ENCODE measurements at places on chromosomes 11 and 22.

DNA sequence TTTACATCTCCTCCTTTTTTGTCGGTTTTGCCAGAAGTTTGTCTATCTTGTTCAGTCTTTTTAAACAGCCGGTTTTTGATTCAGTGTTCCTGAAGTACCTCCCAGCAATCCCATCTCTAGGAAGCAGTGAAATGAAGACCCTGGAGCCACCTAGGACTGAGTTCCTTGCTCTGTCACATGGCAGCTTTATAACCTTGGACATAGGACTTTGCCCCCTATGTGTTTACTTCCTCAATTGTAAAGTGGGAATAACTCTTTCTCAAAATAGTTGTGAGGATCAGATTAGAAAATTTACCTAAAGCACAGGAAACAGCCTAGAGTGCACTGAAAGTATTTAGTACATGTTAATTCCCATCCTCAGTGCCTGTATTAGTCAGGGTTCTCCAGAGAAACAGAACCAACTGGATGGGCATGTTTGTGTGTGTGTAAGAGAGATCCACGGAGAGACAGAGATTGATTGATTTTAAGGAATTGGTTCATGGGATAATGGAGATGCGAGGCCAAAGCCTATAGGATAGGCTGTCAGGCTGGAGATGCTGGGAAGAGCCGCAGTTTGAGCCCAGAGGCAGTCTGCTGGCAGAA is 20.0 kb downstream of the FAM83F start:
- no peak for DNase-seq

DNA sequence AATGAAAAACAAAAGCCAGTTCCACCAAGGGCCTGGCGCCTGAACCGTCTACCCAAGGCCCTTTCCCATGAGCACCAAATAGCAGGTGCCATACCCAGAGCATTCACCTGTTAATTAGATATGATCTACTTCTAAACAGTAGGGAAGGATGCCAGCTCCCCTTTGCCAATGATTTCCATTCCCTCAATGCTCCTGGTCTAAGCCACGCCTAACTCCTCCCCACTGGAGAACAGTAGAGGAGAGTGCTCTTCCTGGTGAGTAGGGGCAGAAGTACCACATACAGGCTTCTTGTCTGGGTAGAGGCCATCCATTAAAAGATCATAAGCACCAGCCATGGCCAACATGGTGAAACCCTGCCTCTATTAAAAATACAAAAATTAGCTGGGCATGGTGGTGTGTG is 40.7 kb downstream of the PACSIN2 start:
- no peak for DNase-seq

- DNase-seq: no peak
Observed at GRCh38 chr11:1050581-1051355, 14.2 kb upstream of the MUC6 start.

DNA sequence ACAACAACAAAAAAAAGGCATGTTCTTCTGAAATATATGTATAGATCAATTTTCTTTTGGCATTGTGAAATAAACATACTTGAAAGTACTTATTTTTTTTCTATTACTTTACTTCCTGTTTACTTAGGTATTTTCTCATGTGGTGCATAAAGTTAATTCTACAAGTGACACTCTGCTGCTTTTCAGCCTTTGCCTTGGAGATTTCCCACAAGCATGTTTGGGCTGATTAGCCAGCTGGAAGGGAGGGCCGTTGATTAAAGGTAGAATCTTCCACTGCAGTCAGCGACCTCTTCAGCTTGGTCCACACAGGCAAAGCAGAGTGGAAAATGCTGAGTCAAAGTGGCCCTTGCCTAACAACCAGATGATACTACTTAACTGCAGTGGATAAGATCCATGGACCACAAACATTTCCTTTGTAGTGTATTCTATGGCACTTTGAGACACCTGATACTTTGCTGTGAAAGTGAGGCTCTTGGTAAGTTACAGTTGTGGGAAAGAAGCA is 176.0 kb downstream of the ARHGAP42 start:
- peak; percentile 64 for DNase-seq

GRCh38 chr11:95415837-95416304 is 184.9 kb upstream of the SESN3 start:
- no peak for DNase-seq

DNA sequence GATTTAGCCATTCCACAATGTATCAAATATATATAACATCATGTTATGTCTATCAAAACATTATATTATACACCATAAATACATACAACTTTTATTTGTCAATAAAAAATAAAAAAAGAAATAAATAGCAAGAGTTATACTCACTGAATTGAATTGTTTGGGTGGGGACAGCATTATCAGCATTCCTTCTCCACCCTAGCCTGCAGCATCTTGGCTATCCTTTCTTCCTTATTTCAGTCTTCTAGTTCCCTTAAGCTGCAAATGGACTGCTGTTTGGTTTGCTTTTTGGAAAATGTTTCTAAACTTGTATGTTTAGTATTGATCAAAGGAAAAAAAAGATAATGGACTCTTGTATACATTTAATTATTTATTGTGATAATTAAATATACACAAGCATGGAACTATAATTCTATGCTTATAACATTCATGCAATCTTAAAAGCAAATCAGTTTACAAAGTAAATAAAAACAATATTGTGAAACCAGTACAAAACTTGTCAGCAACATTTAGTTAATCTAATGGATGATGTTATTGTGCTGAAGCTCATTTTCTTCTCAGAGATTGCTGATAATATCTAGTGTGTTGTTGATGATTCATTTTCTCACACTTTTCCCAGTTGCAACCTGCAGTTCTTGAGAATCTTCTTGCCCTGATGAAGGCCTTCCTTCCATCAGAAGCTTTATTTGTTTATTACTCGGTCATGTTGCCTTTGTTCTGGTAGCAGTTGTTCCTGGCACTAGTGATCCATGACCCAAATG is 5.0 kb downstream of the ARHGAP42 start:
- DNase-seq: no peak

DNA sequence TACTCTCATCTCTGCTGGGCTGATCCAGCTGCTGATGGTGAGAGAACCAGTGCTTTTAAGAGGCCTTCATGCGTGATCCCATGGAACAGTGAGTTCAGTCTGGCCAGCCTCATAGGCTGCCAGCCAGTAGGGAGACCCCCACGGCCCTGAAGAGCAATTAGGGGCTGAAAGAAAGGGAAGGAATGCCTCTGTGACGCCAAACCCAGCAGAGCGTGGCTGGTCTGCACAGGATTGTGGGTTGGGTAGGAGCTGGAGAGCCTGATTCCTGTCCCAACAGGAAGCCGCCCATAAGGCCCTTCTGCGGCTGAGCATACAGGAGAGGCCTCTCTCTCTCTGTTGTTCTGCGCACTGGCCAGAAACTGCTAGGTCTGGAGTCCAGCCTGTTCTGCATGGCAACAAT is 181.5 kb upstream of the E2F8 start:
- no peak for DNase-seq

GRCh38 chr11:40027720-40028119 is 1431.7 kb downstream of the LRRC4C start:
- DNase-seq: no peak

- no peak for DNase-seq
Observed at GRCh38 chr11:96567667-96568066, 177.9 kb downstream of the JRKL start.

DNA sequence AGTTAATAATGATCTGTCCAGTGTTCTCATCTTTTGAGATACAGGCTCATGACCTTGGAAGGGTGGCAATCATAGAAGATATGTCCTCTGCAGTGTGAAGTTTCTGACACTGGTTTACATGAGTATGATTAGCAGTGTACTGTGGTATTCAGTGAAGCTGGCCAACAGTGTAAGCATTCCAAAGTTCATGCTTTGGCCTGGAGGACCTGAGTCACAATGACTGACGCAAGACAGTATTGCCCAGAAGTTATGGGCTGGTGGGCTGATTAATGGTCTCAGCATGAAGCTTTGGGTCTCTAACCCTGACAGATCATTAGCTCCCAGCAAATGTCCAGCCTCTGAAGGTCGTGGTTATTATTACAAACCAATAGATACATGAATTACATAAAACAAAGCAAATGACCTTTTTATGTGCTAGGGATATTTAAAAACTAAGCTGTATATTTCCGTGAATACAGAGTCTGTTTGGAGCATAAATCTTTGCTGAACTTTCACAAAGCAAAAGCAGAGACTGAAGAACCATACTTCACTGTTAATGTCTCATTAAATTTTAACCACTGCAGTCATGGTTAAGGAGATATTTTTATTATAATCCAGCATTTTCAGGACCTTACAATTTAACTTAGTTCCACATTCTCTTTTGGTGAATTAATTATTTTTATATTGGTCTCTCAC is 28.3 kb upstream of the USP47 start:
- peak; percentile 88 for DNase-seq

GRCh38 chr11:29260939-29261705 is 755.7 kb downstream of the KCNA4 start:
- no peak for DNase-seq

GRCh38 chr11:122293296-122294023 is 177.4 kb upstream of the BLID start:
- DNase-seq: no peak

DNA sequence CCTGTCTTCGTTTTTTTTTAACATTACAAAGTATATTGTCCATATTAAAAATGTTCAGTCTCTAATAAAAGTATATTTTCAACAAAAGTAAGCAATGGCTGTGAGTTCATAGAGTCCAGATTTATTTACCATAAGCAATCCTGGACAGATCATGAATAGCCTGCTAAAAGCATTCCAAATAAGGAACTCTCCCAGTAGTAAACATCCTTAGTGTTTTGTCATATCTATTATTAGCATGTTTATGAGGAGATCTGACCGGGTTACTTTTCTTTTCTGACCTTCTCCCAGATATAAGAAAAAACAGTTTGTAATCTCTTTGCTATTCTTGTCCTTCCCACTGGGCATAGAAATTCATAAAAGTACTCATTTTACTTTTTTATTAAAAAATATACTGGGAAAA is 403.9 kb upstream of the ANO3 start:
- DNase-seq: no peak

GRCh38 chr11:12909879-12910278 is 99.2 kb upstream of the RASSF10 start:
- no peak for DNase-seq

DNA sequence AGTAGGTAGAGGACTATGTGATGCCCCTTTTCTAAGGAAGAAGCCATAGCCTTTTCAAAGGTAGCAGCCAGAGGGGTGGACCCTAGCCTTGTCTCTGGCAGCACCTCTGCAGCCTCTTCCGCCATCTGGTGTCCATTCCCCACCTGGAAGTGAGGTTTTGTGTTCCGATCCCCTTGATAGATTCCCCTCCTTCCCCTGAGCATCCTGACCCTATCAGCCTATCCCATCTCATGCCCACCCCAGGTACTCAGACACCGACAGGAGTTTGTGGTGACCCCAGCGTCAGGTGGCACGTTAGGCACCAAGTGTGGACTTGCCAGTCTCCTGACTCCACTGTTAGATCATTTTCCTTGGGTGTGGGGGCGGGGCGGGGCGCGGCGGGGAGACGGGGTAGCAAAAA is 398 bp upstream of the FAM89B start:
- no peak for DNase-seq

DNA sequence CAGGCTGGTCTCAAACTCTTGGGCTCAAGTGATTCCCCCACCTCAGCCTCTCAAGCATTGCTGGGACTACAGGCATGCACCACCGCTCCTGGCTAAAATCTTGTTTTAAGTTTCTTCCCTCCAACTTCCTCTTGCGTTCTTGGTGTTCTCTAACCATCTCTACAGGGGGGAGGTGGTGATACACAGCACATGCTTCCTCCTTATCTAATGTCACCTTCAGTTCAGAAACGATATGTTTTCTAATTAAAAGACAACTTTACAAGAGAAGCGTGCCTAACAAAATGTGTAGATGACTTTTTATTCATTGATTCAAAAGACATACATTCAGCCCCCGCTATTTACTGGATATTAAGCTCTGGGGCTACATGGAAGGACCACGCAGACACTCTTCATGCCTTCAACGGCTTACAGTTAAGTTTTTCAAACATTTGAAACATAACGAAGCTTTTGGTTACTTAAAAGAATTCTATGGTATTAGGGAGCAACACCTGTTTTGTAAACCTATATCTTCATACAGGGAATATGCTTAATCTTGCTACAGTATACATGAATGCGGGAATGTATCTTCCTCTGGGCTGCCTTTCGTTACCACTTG is 933 bp upstream of the DLAT start:
- DNase-seq: no peak

DNA sequence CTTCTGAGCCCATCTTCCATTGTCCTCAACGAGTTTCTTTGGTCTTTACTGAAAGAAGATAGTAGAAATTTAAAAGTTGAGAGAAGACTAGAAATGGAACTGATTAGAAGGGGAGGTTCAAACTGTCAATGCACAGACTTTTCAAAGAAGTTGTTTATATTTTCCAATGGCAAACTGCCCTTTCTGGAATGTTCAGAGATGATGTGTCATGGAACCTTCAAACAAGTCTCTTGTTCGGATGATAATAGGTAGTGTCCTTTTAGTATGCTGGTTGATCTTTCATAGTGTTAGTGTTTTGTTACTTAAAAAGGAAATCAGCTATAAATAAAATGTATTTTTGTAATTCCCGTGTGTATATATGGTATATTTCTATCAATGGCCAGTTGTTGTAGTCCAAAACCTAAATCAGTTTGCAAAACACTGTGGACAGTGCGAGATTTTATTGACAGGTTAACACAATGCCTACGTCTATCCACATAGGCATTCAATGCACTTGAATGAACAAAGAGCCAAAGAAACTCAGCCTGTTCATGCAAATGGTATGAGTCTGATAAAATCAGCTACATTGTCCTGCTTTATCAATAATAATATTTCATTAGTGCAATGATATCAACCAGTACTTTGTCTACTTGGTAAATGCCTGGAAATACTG is 30.9 kb downstream of the C11orf91 start:
- DNase-seq: no peak

DNA sequence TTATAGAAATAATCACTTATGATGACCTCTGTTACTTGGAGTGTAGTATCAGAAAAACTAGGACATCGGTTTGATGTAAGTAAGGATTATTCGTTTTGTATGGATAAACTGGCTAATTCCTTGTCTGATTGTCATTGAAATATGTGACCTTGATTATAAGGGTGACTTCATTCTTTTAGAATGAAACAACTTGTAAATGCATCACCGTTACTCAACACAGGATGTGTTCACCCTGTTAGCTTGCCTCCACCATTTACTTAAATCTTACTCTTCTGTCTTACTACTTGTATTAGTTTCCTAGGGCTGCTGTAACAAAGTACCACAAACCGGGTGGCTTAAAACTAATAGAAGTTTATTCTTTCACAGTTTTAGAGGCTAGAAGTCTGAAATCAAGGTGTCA is 7.9 kb downstream of the SFI1 start:
- DNase-seq: no peak

Data from retinal pigment epithelial cell (primary cell).